Caco-2 (cell line): ENCODE measurements at places on chromosomes 5 and 9. TPM values are rescaled to one million over a fixed set of nuclear protein-coding genes. Genes with fewer than 3 reads are reported as not detected.

DNA sequence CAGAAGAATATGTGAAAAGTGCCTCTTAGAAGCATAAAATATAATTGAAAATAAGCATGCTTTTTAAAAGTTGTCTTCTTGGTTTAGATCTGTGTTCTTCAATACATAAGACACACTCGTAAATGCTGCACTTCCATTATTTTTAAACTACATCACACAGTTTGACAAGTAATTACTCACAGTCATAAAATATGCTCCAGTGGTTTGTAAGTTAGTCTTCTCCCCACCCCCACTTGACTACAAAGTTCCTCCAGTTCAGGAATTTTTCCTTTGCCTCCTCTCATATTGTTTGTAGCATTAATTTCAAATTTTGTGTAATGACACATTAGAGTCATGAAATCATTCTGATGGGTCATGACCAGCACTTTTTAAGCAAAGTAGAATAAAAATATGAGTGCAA lies 60.3 kb upstream of the PTGER4 start:
- no peak for DNase-seq

DNA sequence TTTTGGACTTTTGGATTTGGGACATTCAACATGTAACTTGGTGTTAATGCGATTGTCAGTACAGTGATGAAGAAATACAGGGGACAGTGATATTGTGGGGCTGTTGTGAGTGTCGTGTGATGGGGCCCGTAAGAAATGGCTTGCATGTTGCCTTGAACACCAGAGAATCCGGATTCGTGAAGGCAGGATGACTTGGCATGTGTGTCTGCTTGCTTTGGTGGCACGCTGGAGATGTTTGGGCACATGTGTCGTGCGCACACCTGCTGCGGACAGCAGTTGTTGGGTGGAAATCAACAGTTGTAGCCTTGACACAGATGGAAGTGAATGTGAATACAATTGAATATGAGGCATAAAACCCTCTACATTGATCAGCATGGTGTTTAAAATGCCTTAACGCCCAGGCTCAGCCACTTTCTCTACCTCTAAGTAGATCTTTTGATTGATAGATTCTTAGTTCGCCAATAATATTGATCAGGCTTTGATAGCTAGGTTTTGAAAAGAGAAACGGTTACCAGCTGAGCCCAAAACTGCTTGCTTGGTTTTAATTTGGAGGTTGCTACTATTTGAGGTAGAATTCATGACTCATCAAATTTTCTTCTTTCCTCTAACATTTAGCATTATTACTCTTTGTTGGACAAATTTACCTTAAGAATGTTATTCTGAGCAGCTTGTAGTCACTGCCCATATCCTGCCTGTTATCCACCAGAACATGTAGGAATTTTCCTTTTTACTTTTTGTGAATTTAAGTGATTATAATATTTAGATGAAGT lies 94.4 kb downstream of the TRIO start:
- DNase-seq, result no peak

- no peak for DNase-seq
Observed at GRCh38 chr5:54693936-54694657, 176.5 kb downstream of the SNX18 start.

- no peak for DNase-seq
Observed at GRCh38 chr9:26171691-26172090, 493.4 kb upstream of the TUSC1 start.

GRCh38 chr9:133251773-133252172 lies 23.2 kb downstream of the ABO start:
- DNase-seq, result no peak

DNA sequence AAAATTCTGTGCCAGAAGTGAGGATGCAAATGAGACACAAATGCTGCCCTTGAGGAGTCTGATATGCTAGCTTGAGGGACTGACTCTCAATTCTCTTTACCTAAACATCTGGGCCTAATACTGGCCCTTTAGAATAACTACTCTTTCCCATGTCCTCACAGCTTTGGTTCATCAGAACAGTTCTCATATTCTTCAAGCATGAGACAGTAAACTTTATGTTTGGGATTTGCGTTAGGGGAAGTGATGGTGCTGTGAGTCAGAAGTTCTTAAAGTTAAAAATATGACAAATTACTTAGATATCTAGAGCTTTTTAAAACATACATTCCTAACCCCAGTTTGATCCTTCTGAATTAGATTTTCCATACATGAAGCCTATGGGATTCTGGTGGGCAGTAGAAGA lies 665.0 kb upstream of the RGMB start:
- no peak for DNase-seq

DBH gene
- not detected in 2 replicates for total RNA-seq

PHYHD1 gene
- 0.59 and 0.63 TPM in 2 replicates for total RNA-seq
